ENCODE measurements at places on chromosomes 11 and 22. TPM values are rescaled to one million over a fixed set of nuclear protein-coding genes. Genes with fewer than 3 reads are reported as not detected.

The TEX54 gene
- total RNA-seq, result 0.66 TPM

The C11orf52 gene
- not detected for total RNA-seq

The MPPED2 gene
- not detected for total RNA-seq

The RASD2 gene
- not detected for total RNA-seq

The BIK gene
- total RNA-seq, result 0.50 TPM

The CDCA5 gene
- 78.4 TPM for total RNA-seq

The MUC2 gene
- total RNA-seq, result not detected
